Mucosa of gallbladder (tissue), 1 donor: ENCODE measurements at places on chromosomes 7 and 10. TPM values are rescaled to one million over a fixed set of nuclear protein-coding genes. Genes with fewer than 3 reads are reported as not detected.
A peak's percentile ranks its signal among the peaks of the same experiment; 100 is the strongest.

- no peak for DNase-seq
These were observed 64.9 kb downstream of the CUL1 start for GRCh38 chr7:148763622-148764021.

DNA sequence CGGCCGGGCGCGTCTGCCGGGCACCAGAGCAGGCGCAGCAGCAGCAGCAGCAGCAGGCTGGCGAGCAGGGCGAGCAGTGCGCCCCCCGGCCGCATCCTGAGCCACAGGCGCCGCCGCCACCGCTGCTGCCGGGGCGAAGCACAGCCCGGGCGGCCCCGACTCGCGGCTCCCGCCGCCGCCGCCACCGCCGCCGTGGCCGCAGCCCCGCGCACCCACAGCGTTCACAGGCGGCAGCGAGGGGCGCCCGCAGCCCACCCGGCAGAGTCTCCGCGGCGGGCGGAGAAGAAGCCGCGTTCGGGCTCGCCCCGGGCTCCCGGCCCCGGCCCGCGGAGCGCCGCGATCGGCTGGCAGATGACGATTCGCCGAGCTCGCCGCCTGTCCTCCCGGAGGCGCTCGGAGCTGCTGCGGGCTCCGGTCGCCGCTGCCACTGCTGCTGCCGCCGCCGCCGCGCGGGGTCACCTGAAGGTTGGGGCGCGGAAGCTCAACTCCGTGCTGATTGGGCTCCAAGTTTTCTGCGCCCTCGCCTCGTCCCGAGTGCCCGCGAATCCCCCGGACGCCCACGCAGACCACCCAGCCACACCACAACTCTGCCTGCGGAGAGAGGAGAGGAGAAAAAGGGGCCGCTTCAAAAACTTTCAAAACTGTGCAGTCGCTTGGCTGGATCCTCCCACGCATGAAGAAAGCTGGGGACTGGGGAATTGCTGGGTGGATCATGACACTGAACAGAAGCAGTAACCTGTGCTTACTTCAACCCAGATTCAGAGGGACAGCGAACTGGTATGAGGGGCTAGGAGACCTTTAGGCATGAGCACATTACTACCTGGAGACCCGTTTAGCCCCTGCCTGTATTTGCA is at the start of gene ST8SIA6:
ST8SIA6 (minus strand) TSS at position 435 of the 854 bp plus-strand sequence; CDS start at position 95, 340 bp downstream.
- peak; percentile 33 for DNase-seq

DNA sequence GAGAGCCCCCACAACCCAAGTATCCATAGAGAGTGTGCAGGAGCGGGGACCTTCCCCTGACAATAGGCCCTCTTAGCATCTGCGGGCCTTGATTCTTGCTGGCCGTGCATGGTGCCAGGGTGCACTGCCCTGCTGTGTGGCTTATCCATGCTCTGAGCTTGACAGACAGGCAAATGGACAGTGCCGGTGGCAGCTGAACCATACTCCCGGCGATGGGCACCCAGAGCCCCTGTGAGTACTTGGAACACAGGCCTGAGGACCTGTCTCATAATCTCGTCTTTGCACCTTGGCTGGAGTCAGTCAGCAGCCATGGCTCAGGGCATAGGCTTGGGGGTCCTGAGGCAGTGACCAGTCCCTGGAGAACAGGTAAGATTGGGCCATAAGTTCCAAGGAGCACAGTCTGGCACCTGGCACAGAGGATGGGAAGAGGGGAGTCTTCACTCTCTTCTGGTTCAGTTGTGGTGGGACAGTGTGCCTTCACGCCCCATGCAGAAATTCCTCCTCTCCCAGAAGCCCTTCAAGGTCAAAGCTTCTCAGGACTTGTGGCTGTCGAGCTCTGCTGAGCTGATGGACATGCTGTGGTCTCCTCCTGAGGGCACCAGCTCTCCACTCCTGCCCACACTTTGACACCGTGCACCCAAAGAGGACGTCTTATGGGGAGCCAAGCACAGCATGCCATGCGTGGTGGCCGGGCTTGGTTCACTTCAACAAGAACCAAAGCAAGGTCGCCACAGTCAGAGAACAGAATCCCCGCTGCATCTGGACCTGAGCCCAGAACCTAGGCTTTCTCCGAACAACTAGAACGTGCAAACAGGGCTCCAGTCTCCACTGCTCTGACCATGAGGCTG is 59.4 kb upstream of the CAMK2B start:
- peak; percentile 5 for DNase-seq

- DNase-seq: peak; percentile 44
These were observed 31.9 kb downstream of the FAM107B start for GRCh38 chr10:14742815-14743214.

DNA sequence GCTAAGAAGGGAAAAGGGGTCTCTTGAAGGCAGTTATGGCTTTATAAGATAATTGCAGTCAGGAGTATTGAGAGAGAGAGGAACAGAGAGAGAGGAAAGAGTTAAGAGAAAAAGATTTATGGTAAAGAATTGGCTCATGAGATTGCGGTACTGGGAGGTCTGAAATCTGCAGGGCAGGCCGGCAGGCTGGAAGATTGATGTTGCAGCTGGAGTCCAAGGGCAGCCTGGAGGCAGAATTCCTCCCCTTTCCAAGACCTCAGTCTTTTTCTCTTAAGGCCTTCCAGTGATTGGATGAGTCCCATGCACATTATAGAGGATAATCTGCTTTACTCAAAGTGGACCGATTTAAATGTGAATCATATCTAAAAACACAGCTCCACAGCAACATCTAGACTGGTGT is 68.4 kb downstream of the HACD1 start:
- DNase-seq: no peak

- no peak for DNase-seq
These were observed 89.6 kb downstream of the EGFR start for GRCh38 chr7:55108401-55108800.

GRCh38 chr7:132872034-132872433 is 209.9 kb downstream of the CHCHD3 start:
- no peak for DNase-seq

GRCh38 chr7:44881066-44881600 is 4.2 kb downstream of the PURB start:
- no peak for DNase-seq

GRCh38 chr10:44990302-44990655 is 10.4 kb upstream of the ZNF22 start:
- DNase-seq: peak; percentile 9

GRCh38 chr7:26034391-26034790 is 117.6 kb upstream of the NFE2L3 start:
- no peak for DNase-seq

DNA sequence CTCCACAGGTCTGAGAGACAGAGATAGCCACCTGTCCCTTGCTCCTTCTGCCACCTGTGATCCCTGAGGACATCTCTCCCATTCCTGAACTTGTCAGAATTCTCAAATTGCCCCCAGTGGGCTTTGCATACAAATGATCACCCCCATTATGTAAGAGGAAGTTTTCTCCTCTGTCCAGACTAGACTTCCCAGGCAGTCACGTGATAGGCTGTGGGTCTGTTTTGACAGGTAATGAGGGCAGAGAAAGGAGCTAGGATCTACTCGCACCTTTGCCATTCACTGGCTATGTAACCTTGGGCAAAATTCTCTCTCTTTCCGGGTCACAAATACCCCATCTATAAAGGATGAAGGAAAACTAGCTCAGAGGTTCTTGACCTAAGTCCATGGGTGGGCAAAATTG is 21.4 kb upstream of the TM9SF3 start:
- DNase-seq: no peak

GRCh38 chr7:21338728-21339164 is 89.1 kb upstream of the SP4 start:
- no peak for DNase-seq

GRCh38 chr10:3811291-3811870 is 26.4 kb upstream of the KLF6 start:
- peak; percentile 57 for DNase-seq

- DNase-seq: no peak
These were observed 41.5 kb downstream of the CFAP43 start for GRCh38 chr10:104190695-104191094.

The LRMDA gene
- total RNA-seq: 17.1 TPM

The RBP4 gene
- 59.9 TPM for total RNA-seq

The GIMAP1 gene
- total RNA-seq: 5.1 TPM

The CYP26A1 gene
- total RNA-seq: not detected

The OPALIN gene
- total RNA-seq: not detected
